NCI-H526 (cell line): ENCODE measurements at places on chromosomes 5 and 9.

GRCh38 chr5:1118231-1118698, 6.4 kb upstream of the SLC12A7 start:
- no peak for DNase-seq

DNA sequence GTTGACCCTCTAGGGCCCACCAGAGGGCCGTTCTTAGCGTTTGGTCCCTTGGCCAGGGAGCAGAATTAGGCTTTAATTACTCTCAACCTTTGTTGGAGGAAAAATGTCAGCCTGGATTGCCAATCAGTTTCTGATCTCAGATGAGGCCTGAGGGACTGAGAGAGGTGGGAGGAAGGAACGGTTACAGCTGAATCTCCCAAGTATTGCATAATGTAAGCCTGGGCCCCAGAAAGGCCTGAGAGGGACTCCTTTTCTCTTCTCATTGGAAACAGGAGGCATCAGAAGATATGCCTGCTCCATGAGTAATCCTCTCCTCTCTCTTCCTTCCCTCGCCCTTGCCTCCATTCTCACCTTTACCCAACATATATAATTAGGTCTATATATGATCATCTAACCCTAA, 105.7 kb downstream of the INSYN2B start:
- DNase-seq = no peak

DNA sequence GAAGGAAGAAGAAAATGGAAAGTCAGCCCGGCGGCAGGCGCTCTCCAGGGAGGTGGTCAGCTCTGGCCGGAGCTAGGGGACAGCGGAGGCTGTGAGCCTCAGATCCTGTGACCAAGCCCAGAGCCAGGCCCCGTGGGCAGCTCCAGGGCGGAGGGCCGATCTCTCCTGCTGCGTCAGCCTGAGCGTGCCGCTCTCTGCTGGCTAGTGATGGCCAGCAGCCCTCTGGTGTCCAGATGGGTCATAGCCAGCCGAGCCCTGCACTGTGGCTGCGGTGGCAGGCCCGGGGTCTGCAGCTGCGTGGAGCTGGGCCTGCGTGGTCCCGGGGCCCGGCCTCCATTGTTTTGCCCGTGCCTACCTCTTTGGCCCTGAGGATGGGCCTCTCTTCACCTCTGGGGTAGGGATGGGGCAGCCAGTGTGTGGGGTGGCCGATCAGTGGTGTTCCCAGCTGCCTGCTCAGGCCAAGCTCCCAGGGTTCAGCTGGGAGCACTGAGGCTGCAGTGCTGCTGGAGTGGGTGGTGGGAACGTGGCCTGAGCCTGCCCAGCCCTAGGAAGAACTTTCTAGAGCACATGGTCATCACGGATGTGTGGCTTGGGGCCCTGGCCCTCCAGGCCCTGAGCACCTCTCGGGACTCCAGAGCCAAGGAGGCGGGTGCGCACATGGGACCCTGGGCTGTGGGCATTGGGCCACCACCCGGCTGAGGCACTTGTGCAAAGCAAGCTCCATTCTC, 17.1 kb upstream of the NRARP start:
- DNase-seq = no peak

DNA sequence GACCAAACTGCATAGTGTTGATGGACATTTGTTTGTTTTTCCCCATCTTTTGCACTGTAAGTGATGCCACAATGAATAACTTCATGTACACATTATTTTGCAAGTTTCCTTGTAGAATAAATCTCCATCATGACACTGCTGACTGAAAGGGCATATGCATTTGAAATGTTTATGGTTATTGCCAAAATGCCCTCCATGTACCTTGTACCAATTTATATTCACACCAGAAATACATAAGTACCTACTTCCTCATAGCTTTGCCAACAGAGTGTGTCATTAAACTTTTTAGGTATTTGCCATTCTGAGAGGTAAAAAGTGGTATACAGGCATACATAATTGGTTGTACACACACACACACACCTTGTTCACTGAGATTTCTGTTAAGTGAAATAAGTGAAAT, 361.0 kb upstream of the PCSK5 start:
- DNase-seq = no peak

DNA sequence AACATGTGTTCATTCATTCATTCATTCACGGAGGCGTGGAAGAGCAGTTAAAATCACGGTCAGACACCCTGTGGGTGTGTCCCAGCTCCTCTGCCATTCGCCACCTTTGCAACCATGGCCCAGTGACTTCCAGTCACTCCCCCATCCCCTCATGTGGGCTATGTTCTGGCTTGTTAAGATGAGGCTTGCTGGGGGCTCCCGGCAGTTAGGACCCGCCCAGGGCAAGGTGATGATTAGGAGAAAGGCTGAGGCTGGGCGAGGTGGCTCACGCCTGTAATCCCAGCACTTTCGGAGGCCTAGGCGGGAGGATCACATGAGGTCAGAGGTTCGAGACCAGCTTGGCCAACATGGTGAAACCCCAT, 24.9 kb upstream of the PTGES start:
- no peak for DNase-seq

- no peak for DNase-seq
Measured at GRCh38 chr5:67983251-67984110, 232.1 kb upstream of the PIK3R1 start.

GRCh38 chr9:9919174-9919775, 693.5 kb downstream of the PTPRD start:
- peak; percentile 73 for DNase-seq

DNA sequence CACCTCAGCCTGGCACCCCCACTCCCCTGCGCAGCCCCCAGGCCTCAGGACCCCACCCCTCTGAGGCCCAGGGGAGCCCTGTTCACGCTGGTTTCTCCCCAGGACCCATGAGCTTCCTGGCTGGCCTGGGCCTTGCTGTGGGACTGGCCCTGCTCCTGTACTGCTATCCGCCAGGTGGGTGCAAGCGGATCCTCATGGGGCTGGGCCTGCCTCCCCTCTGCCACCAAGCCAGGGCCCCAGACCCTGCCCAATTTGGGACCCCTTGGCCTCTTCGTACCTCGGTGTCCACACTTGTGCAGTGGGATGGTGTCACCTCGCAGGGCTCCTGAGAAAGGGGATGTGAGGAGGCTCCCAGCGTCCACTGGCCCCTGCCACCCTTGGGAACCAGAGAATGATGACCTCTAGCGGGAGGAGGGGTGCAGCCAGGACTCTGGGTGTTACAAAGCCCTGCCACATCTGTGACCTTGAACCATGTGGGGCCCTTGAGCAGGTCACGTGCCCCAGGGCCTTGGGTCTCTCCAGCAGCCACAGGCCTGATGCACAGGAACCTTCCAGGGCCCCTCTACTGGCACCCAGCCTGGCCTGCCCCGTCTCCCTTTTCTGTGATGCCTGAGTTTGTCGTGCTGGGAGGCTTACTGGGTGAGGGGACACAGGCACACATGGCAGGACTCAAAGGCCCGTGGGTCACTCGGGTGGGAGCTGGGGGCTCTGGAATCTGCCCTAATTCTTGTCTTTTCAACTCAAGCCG, 16.3 kb downstream of the CARD19 start:
- DNase-seq = no peak

DNA sequence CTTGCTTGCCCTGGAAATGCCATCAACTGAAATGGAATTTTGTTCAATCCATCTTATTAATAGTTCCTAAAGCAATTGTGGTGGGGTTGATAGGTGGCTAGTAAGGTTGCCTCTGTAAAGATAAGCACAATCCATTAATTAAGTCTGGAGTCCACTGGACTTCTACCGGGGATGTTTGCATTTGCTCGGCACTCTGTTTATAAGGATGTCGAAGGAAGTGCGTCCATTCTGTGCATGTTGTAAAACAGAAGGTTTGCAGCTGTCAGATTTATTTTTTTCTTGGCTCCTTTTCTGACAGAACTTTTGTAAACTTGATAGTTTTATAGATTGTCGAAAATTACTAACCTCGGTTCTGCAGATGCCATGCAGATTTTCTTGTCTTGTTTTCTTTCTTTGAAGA, 12.8 kb upstream of the TNFAIP8 start:
- DNase-seq = no peak
